Central memory CD8-positive, alpha-beta T cell (primary cell): ENCODE measurements at places on chromosomes 7 and 10.

DNA sequence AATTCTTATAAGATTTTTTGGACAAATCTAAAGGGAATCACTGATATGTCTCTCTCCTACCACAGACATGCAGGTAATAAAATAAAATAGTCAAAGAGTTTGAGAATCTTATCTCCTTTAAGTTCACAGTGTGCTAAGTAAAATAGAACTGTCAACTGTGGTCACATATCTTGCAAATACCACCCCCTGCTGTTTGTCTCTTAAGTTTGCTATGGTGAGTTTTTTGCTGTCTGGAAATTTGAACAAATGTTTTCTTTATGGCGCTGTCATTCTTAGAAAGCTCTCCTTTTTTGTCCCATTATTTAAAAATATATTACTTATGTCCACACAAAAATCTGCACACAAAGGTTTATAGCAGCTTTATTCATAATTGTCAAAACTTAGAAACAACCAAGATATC is 19.6 kb downstream of the GIMAP5 start:
- no peak for DNase-seq

DNA sequence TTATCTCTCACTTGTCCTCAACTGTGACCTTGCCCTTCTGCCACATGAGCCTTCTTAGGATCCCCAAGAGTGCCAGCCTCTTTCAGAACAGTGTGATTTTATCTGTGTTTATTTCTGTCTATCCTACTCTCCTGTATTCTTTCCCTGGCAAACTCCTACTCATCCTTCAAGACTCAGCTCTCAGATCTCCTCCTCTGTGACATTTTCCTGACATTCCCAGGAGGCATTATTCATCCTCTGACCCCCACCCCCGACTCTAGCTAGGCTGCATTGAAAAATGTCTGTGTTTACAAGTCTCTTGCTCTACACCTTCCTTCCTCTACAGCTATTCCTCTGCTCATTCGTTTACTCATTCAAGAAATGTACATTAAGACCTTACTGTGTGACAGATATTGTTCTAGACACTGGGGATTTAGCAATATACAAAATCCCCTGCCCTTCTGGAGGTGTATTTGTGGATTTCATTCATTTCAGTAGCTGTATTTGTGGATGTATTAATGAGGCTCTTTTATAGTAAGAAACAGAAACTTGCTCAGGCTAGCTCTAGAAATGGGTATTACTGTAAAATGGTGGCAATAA is 61.4 kb upstream of the COMTD1 start:
- no peak for DNase-seq

DNA sequence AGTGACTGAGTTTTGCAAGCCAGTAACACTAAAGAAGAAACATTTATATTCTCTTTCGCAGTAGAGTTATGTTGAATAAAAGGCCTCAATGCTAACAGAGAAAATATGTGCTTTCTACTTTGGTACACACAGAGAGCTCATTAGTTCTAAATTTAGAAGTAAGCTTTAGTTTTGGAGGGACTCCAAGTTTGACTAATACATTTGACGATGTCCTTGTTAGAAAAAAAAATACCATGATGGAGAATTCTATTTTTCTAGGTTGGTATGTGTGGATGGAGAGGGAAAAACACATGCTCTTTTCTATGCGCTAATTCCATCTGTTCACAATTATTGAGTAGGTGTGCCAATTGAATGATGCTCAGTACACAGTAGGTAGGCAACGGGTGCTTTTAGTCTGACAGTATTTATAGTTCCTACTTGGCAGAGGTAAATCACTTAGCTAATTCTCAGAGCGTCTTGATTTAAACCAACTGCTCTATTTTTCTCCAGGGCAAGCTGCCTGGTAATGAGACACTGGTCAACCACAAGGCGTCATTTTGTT is 327.2 kb upstream of the AKR1E2 start:
- DNase-seq, result no peak

DNA sequence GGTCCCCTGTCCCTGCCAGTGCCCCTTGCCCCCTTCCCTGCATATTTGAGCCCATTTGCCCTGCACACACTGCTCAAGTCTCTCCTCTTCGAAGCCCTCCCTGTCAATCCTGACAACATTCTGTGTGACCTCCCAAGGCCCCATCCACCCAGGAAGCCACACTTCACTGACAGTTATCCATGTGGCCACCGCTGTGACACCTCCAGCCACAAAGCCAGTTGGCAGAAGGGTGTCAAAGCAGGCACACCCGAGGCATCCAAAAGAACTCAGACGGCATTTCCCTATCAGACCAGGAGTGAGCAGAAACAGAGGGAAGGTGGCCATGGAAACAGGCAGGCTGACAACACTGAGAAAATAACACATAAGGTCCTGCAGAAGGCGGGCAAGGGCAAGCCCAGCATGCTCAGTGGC is 4.6 kb downstream of the POLM start:
- no peak for DNase-seq

DNA sequence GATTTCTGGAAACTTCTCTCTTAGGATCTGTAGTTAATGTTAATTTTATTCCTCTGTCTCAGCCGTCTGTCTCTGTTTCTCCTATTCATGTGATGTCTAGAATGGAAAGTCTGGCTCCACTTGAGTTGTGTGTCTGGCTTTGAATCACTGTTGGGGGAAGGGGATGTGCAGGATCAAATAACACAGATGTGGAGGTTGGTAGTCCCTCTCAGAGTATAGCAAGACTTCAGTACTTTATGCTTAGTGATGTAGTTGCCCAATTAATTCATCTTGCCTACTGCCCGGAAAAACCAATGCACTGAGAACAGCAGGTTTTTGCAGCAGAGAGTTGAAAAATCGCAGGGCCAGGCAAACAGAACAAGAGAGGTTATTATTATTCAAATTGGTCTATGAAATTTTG is 79.2 kb downstream of the PHTF2 start:
- no peak for DNase-seq

DNA sequence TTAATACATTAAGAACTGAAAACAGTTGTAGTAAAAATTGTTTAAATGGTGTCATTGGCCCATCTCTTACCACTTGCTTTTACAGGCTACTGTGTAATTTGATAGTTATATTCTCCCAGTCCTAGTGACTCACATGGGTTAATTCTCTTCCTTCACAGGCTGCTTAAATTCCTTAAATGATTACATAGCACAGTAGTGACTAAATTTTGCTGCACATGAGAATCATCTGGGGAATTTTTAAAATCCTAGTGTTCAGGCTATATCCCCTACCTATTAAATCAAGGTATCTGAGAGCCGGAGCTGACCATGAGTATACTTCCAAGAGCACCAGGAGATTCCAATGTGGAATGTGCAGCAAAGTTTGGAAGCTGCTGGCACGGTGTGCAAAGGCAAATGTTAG is 45.3 kb upstream of the ZNF800 start:
- DNase-seq, result no peak

DNA sequence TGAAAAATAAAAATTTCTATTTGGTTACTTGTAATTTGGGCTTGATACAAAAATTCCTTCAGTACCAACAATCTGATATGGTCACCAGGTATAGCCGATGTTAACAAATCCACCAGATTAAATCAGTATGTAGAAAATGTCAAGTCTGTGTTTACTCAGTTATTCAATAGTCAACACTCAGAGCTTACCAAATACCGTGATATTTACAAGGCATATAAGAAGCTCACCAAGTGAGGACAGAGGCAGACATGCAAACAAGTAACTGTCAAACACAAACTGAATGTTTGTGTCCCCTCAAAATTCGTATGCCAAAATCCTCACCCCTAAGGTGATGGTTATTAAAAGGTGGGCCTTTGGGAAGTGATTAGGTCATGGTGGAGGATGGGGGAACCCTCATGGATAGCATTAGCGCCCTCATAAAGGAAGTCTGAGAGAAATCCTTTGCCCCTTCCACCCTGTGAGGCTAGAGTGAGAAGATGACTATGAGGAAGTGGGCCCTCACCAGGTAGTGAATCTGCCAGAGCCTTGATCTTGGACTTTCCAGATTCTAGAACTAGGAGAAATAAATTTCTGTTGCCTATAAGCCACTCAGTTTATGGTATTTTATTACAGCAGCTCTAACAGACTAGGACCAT is 63.1 kb downstream of the TES start:
- DNase-seq, result no peak

DNA sequence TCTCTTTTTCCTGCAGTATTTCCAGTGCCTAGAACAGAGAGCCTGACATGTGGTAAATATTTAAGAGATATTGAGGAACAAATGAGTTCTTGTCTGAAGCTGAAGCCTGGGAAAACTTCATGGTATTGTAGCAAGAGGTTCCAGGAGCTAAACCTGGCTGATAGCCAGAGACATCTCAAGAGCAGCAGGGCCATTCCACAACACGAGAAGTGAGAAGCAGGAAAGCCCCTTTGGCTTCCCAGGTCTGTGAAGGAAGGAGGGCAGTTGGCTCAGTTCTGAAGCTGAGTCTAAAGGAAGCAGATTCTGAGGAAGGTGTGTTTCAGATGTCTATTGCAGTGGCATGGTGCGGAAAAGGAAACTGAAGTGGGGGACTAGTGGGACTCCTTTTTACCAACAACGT is 63.8 kb upstream of the FAM204A start:
- DNase-seq, result no peak

DNA sequence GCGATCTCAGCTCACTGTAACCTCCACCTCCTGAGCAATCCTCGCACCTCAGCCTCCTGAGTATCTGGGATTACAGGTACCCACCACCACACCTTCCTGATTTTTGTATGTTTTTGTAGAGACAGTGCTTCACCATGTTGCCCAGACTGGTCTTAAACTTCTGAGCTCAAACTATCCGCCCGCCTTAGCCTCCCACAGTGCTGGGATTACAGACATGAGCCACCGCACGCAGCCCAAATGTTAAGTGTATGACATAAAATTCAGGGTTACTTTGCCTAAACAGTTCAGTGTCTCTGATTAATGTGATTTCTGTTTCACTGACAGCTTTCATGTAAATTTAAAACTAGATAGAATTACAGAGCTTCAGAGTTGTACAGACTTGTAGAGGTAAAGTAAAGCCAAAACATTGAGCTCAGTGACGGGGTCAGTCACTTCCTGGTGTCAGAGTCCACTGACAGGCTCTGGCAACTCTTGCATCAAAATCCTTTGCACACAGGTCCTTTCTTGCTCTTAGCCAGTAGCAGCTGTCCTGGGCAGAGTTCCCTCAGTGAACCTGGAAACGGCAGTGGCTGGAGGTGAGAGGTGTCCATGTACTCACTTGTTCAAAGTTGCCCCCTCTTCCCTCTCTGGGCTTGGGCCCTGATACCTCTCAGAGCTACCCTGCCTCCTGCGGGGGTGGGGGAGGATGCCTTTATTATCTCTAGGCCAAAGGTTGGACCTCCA is 33.7 kb downstream of the MGMT start:
- no peak for DNase-seq

DNA sequence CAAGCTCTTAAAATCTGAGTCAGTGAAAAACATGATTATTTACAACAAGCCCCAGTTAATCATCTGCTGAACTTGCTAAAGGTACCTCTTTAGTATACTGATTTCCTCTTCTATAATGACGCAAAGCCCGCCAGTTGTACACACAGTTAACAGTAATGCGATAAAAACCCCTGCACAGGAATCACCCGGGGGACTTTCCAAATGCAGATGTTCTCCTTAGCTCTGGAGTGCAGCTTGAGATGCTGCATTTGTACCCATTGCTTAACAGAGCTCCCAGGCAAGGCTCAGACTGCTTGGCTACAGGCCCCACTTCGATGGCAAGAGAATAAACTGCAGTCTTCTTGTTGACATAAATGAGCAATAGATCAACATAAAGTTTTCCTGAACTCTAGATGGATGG is 279.6 kb upstream of the HGF start:
- DNase-seq, result no peak

DNA sequence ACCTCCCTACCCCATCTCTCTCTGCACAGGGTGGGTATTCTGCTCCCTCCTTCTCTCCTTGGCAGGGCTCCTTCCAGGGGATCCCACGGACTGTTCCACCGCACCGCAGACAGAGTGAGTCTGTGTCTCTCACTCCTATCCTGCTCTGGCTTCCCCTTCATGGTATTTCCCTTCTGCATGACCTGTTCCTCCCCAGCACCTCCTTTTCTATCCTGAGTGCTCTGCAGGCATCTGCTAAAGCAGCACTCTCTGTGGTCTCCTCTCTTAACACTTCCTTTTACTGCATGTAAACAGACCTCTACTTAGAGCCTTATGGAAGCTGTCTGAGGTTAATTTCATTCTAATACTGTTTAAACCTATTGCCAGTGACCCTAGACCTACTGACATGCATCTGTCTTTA is 171.5 kb downstream of the CCSER2 start:
- no peak for DNase-seq

GRCh38 chr10:68870545-68871104 is 30.5 kb upstream of the DDX50 start:
- no peak for DNase-seq

DNA sequence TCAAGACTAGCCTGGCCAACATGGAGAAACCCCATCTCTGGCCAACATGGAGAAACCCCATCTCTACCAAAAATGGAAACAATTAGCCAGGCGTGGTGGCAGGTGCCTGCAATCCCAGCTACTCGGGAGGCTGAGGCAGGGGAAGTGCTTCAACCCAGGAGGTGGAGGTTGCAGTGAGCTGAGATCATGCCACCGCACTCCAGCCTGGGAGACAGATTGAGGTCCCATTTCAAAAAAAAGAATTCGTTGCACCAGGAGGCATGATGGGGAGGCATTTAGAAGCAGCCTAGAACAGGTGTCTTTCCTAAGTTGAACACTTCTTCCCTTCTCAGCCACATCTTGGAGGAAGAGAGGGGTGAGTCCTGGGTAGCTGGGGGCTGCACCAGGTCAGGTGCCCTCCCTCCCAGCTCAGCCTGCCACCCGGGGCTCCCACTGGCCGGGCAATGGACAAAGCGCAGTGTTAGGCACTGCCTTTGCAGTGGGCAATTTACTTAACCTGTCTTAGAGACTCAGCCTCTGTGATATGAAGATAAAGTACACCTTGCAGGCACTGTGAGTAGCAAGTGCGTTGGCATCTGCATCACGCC is 726.8 kb downstream of the PARD3 start:
- no peak for DNase-seq

DNA sequence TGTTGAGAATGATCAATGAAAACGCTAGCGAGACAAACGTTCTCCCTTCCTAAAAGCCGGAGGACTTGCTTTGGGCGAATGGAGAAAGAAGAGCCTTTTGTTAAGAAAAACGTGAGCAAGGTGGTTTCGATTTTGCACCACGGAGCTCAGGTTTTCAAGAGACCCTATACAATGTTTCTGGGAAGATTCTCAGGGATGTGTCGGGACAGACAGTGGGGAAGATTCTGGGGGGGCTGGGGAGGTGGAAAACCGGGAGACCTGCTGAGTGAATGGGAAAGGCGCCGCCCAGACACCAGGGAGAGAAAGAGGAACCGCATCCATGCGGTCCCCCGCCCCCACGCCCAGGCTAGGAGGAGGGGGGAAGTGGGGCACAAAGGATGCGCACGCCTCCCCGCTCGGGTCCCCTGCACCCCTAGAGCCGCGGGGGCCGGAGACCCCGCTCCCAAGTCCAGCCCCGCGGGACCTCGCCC is 745 bp downstream of the YWHAG start:
- DNase-seq, result peak; percentile 18

- no peak for DNase-seq
These were observed 9.3 kb upstream of the NRBF2 start for GRCh38 chr10:63123727-63124362.

GRCh38 chr7:109864230-109864629 is 1226.7 kb upstream of the LRRN3 start:
- DNase-seq, result no peak
